ENCODE measurements at places on chromosomes 4 and X.

- no peak for DNase-seq
Observed at GRCh38 chr4:78642934-78643333, 91.4 kb downstream of the ANXA3 start.

- no peak for DNase-seq
Observed at GRCh38 chr4:7950301-7951092, 10.8 kb upstream of the AFAP1 start.

GRCh38 chr4:147488556-147488955, 7.7 kb downstream of the EDNRA start:
- DNase-seq: no peak

GRCh38 chr4:100288161-100288560, 97.9 kb upstream of the DDIT4L start:
- DNase-seq: no peak

- no peak for DNase-seq
Observed at GRCh38 chr4:76579596-76580375, 144.8 kb downstream of the SHROOM3 start.

- DNase-seq: no peak
Observed at GRCh38 chr4:95510877-95511276, 37.9 kb downstream of the UNC5C start.

DNA sequence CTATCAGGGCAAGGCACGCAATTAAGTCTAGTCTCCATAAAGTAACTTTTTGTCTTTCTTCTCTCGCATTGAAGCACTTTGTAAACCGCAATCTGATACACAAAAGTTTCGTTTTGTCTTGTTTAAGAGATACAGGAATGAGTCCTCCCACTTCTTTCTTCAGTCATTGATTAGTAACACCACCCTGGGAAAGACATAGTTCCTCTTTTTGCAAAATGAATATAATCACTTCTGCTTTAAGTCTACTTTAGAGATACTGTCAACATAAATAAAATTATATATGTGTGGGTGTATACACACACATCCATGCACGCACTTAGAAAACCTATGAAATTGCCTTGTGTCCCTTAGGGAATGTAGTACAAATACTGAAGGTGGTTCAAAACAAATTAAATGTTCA, 11.7 kb downstream of the COQ2 start:
- no peak for DNase-seq

DNA sequence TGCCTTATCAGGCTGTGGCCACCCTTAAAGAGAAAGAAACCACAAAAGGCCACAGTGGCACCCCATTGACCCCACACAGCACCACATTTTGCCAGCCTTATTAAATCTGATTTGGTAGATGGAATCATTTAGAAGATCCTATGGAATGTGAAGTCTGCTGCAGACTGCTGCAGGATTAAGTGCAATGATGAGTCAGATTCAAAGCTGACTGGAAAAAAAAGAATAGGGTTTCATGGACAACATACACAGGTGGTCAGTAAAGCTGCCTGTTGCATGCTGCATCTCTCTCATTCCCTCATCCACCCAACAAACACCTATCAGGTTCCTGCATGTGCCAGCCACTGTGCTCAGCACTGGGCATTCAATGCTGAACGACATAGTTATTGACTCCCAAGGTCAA, 56.6 kb downstream of the CHST7 start:
- DNase-seq: no peak

GRCh38 chrX:19563327-19563726, 48.0 kb upstream of the MAP3K15 start:
- no peak for DNase-seq

GRCh38 chr4:129748991-129749390, 653.0 kb downstream of the C4orf33 start:
- no peak for DNase-seq

- no peak for DNase-seq
Observed at GRCh38 chr4:52825460-52826090, 36.5 kb upstream of the RASL11B start.

GRCh38 chrX:10537308-10537707, 83.1 kb downstream of the MID1 start:
- no peak for DNase-seq

- no peak for DNase-seq
Observed at GRCh38 chr4:21848021-21848420, 100.6 kb downstream of the KCNIP4 start.

DNA sequence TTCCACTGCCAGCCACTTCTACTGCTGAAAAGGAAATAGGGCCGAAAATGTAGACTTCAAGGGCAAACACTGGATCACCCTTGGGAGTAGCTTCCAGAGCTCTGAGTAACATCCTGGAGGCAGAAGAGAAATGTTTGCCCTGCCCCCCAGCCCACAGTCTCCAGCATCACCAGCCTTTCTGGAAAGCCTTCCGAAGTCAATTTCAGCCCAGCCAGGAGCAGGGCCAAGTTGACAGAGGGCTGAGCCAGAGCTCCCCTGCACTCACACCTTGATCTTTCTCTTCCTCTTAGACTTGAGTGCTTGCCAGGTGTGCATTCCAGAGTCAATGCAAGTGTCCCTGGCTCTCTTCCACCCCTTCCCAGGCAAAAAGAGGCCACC, 35.2 kb downstream of the SLC25A5 start:
- DNase-seq: no peak

- DNase-seq: no peak
Observed at GRCh38 chrX:154373340-154374306, 811 bp downstream of the FLNA start.

- DNase-seq: no peak
Observed at GRCh38 chr4:143381189-143382118, 44.8 kb downstream of the GAB1 start.

DNA sequence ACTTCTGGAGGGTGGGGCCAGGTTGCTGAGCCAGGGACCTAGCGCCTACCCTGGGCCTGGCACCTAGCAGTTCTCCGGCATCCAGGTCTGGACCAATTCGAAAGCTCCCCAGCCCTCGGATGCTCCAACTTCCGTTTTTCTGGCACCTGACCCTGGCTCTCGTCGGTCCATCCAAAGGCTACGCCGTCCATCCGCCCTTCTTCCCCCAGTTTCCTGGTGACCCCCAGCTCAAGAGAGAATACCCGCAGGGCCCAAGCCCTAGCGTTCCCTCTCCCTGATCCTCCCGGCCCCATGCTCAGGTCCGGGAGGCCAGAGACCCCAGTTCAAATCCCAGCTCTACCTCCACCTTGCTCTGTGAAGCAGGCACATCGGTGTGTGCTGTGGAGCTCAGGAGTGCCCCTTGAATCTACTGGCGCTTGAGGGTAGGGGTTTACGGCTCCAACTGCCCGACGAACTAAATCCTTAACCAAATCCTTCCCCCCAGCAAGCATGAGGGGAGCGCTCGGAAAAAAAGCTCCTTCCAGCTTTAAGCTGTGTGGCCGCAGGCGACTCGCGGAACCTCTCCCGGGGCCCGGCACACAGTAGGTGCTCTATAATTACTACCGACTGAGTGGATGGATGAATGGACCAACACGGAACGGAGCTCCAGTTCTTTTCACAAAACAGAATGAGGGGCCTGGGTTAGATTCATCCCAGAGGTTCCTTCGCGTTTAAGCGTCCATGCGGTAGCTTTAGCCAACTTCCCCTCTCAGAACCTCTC, 1.1 kb downstream of the CRMP1 start:
- DNase-seq: no peak

- DNase-seq: no peak
Observed at GRCh38 chr4:176533159-176533558, 213.4 kb downstream of the SPCS3 start.

DNA sequence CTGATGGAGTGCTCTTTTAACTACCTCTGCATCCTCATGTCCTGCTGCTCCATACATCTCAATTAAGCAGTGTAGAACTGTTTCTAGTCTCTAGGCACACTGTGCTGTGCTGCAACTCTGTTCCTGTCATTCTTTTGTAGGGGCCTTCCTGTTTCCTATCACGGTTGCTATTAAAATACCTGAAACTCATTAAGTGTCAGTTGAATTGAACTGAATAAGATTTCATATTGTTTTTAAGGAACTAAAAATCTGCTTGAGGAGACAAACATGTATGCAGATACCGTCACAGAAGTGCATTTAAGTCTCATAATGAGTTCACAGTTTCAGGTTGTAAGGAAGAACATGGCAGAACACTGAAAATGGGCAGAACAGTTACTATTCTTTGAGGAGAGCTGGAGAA, 170.1 kb downstream of the LARP7 start:
- no peak for DNase-seq

DNA sequence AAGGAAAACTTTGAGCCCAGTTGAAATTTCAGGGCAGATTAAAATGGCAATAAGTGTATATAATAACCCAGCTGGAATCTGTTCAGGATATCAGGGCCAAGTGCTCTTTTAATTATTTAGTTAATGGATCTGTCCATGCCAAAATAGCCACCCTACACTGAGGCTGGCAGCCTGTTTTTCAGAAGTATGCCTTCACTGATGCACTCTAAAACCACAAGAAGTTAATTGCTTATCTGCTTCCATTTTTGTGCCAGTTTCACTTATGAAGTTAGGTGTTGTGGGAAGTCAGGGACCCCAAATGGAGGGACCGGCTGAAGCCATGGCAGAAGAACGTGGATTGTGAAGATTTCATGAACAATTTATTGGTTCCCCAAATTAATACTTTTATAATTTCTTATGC, 960.3 kb downstream of the C4orf33 start:
- DNase-seq: no peak

GRCh38 chr4:36242629-36243354, 1.5 kb downstream of the ARAP2 start:
- DNase-seq: no peak

- DNase-seq: no peak
Observed at GRCh38 chr4:52098618-52099017, 47.5 kb downstream of the SPATA18 start.

DNA sequence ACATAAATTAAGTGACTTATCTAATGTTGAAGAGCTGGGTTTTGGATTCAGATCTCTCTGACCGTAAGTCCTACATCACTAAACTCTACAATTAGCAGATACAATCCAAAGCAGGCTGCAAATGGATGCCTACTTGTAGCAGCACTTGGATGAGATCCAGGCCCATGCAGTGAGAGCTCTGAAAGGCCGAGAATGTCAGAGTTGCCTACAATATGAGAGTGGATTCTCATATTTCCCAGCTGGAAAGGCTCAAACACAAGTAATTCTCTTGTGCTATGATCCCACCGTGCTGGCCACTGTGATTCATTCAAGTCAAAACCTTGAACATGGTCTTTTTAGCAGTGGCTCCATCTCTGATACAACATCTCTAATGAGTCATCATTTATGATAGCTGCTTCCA, 125.4 kb upstream of the CHRDL1 start:
- no peak for DNase-seq

DNA sequence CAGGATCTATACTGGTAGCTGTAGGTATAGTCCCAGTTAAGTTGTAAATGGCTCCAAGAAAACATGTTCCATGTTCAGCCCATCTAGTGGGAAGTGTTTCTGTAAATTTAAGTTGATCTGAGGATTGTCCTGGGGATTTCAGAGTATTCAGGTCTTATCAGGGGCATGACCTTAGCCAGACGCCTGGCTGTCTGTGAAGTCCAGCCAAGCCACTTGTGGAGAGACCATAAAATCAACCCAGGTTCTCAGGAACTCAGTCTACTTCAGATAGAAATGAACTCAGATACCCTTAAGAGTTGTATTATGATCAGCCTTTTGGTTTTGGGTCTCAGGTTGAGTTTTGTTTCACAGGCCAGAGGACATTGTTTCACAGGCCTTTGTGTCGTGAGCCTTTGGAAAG, 95.9 kb downstream of the EGF start:
- DNase-seq: no peak

GRCh38 chr4:76955182-76955581, 5.6 kb downstream of the SEPTIN11 start:
- DNase-seq: no peak

GRCh38 chrX:77564823-77565222, 117.6 kb downstream of the FGF16 start:
- DNase-seq: no peak

DNA sequence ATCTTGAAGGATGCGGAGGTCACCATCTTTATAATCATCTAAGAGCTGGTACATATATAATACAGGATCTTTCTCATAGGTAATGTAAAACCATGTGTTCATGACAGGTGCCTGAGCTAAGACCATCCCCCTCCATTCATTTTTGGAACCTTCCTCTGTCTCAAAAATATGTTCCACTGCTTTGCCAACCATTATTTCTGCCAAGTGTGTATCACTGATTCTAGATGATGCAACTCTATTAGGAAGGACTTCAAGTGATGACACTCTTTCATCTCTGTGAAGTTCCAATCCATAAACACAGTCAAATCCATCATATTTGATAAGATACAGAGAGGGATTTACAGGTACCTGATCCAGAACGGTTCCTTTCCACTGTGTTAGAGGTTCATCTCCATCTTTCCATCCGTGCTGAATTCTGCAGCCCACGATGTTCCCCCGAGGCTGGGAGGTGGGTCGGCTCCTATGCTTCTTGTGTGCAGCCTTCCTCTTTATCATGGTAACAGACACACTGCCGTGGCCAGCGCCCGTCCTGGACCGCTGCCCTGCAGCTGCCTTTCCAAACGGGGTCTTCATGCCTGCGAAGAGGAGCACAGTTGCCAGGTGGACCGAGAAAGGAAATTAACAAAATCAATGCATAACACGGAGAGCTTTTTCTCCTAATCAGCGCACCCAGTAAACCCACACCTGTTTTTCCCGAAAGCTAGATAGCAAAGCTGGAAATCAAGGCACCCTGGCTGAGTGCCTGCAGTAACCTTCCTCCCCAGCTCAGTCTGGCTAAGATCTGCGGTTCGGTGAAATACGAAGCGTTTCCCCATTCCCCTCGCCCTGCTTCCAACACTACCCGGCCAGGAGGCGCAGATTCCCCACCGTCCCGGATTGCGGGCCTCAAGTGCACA, 718 bp downstream of the SPIN3 start:
- DNase-seq: no peak

GRCh38 chr4:8370835-8371595, 69.5 kb downstream of the ACOX3 start:
- DNase-seq: no peak

GRCh38 chrX:129755779-129756650, 17.2 kb downstream of the XPNPEP2 start:
- DNase-seq: no peak

- no peak for DNase-seq
Observed at GRCh38 chrX:125826774-125827451, 339.2 kb downstream of the DCAF12L2 start.

DNA sequence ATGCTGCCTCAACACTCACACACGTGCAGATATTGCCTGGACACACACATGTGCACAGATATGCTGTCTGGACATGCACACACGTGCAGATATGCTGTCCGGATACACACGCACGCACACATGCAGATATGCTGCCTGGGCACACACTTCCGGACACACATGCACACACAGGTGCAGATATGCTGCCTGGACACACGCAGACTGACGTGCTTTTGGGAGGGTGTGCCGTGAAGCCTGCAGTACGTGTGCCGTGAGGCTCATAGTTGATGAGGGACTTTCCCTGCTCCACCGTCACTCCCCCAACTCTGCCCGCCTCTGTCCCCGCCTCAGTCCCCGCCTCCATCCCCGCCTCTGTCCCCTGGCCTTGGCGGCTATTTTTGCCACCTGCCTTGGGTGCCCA, 14.7 kb downstream of the FGFRL1 start:
- DNase-seq: no peak

DNA sequence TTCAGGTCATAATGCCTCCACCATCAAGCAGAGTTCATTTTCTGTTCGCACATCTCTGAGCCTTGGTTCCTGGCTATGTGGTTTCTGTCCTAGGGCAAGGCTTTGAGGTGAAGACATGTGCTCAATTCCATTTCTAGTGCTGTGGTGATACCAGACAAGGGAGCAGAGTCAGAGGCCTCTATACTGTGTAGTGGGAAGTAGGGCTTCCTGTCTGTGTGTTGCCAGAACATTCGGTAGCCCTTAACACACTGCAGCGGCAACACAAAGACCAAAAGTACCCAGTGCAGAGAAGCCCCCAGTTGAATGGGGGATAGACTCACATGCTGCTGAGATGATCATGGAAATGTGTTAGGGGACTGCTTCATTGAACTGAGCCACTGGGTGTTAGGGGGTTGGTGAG, 56.4 kb downstream of the STARD8 start:
- no peak for DNase-seq

All from stimulated activated CD4-positive, alpha-beta T cell treated with anti-CD3 and anti-CD28 coated beads, Interleukin-1b, Interleukin-23, amount 100 ng/mL, for 1 hour (primary cell).